ENCODE measurements at places on chromosomes 6 and 20.

DNA sequence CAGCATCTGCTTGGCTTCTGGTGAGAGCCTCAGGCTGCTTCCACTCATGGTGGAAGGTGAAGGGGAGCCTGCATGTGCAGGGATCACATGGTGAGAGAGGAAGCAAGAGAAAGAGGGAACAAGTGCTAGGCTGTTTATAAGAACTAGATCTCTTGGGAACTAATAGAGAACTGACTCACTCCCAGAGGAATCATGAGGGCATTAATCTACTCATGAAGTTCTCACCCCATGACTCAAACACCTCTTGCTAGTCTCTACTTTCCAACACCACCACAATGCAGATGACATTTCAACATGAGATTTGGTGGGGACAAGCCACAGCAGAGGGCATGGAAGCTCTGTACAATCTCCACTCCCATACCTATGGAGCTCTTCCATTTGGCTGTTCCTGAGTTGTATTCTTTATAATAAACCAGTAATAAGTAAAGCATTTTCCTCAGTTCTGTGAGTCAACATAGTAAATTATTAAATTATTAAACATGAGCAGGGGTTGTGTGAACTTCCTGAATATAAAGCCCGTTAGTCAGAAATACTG is 524.1 kb upstream of the NRSN1 start:
- no peak for DNase-seq

DNA sequence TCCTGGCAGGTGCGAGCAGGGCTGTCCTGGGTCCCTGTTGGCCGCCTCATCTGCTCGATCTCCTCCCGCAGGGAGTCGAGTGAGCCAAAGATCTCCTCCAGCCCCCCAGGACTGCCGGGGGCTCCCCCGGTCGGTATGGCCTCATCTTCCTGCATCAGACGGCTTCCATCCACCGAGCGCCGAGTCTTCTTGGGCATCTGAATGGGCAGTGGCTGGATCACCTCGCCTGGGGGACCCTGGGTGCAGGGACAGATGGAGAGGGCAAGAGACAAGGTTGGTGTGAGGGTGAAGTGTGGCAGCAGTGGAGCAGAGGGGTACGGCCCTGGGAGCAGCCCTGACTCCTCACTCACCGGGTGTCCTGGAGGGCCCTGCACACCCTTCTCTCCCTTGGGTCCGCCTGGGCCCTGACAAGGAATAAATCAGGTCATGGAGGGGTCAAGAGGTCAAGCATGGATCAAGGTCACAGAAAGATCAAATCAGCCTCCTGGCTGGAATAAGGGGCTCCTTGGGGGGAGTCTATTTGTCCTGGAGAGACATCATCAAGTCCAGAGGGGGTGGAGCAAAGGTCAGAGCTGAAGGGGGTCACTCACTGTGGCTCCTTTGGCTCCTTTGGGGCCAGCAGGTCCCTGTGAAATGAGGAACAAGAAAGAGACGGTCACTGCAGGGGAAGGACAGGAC is 26.5 kb downstream of the COL11A2 start:
- no peak for DNase-seq

DNA sequence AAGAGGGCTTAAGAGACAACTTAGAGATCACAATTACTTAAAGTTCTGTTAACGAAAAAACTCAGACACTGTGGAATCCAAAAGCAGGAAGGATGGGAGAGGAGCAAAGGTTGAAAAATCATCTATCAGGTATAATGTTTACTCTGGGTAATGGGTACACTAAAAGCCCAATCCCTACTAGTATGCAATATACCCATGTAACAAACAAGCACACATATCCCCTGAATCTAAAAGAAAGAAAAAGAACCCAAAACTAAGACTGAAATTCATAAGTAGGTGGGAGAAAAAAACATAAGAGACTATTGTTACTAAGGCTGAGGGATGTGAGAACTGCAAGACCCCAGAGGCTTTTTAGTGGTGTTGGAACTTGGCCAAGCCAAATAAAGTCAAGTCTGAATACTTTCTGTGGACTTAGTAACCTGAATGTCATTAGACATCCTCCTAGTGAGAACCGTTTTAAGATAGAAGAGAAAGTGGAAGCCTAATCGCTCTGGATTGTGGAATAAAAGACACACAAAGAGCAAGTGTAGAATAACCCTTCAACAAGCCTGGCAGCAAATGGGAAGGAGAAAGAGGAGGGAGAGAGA is 189.4 kb upstream of the RNF217 start:
- DNase-seq, result no peak

DNA sequence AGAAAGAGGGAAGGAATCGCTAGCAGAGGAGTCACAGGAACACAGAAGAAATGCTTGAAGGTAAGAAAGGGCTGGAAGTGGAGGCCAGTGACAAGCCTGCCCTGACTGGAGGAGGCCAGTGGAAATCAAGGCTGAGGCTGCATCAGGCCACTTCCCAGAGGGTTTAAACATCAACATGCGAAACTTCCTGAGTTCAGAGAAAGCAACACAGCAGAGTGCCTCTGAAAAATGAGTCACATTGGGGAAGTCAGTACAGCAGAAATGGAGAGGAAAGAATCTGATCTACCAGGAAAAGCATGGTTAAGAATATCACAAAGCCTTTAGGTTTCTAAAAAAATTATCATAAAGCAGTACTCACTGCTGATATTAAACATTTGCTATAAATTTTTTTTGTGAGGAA is 23.3 kb downstream of the NAPB start:
- no peak for DNase-seq

- DNase-seq, result no peak
Measured at GRCh38 chr20:6999381-6999780, 231.9 kb downstream of the BMP2 start.

DNA sequence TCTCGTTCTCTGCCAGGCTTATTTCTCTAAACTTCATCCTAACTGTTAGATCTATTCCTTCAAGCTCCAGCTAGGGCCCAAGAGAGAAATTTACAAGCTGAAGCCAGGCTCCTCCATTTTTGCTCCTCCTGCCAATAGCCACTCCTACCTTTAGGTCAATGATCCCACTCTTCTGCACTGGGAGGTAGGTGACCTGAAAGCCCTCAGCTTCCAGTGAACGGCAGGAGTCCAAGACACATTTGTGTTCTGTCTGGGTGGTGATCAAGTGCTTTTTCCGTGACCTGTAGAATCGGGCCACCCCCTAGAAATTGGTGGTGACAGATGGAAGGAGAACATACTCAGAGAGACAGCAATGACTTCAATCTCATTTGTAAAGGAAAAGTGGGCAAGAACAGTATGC is 8.9 kb downstream of the NFS1 start:
- no peak for DNase-seq

DNA sequence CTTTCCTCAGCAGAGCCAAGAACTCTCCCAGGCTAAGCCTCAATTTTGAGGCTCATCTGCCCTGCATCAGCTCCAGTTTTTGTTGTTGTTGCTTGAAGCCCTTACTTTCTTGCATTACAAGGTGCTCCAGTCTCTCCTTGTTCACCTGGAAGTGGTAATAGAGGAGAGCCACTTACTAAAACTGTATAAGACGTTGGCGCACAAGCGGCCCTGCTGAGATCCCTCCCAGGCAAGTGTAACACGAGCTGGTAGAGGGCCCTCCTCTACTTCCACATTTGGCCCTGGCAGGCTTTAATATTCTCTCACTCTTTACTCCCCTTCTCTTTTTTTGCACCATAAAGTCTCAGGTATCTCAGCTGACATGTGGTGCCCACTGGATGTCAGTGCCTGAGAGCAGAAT is 19.5 kb downstream of the GCM2 start:
- no peak for DNase-seq

All from CD4-positive, alpha-beta T cell treated with Interleukin-4 for 4 hours (primary cell).